Activated naive CD4-positive, alpha-beta T cell (primary cell): ENCODE measurements at places on chromosomes 13 and 19.

- no peak for DNase-seq
Observed at GRCh38 chr13:98500963-98501421, 75.9 kb downstream of the STK24 start.

DNA sequence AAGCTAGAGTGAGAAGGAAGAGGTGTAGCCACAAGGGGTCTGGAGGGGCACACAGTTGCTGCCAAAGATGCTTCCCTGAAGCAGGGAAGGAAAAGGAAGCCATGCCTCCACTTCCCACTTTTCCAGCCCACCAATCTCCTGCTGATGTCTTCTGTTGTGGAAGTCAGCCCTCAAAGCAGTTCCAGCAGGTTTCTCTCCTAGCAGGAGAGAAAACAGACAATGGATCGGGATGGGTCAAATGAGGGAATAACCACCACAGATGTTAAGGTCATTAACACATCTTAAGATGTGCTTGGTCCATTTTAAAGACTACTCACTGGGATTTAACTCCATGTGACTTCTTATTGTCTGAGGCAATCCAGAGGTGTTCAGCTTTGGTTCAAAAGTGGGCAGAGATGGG is 284.1 kb upstream of the SOX21 start:
- DNase-seq, result no peak

- DNase-seq, result no peak
Observed at GRCh38 chr19:7393939-7394730, 45.4 kb downstream of the ARHGEF18 start.

GRCh38 chr13:93227280-93227877 is 772 bp downstream of the GPC6 start:
- no peak for DNase-seq

DNA sequence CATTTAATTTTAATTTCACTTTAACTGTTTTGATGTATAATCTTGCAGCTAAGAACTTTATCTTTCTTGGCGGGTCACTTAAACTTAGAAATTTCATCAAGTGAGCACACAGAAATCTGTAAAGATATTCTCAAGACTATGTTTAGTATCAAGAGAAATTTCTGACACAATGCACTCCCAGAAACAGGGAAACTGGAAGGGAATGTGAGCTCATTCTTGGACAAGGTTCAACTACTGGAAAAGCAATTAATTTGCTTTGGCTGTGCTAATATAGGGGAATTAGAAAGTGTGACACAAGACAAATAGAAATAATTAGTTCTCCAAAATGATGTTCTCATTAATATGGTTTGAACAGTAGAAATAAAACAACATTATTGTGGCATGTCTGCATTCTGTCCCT is 402.3 kb downstream of the DACH1 start:
- no peak for DNase-seq

GRCh38 chr13:30907121-30907861 is 1.2 kb downstream of the MEDAG start:
- no peak for DNase-seq

DNA sequence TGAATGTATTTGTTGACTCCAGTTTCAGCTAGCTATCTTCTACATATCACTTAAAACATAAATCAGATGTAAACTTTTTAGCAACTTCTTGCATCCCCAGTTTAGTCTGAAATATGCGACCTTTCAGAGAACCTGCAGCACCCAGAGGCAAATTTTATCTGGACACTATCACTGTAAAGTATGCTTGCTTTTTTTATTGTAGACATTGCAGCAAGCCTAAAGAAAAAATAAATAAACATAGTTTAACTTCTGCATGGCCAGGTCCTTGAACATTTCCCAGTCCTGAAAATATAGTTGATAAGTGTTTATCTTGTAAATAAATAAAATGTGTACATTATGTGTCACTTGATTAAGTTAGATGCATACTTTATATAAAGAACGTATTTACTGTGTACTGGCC is 1829.4 kb downstream of the PCDH9 start:
- DNase-seq, result no peak

- DNase-seq, result no peak
Observed at GRCh38 chr19:58466089-58466759, 656 bp upstream of the ZNF324 start.

DNA sequence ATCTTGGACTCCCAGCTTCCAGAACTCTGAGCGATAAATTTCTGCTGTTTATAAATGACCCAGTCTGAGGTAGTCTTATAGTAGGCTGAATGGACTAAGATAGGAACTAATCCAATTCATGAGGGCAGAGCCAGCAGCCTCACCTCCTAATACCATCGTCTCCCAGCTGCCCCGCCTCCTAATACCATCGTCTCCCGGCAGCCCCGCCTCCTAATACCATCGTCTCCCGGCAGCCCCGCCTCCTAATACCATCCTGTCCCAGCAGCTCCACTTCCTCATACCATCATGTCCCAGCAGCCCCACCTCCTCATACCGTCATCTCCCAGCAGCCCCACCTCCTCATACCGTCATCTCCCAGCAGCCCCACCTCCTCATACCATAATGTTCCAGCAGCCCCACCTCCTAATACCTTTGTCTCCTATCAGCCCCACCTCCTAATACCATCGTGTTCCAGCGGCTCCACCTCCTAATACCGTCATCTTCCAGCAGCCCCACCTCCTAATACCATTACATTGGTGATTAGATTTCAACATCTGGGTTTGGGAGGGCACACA is 2.4 kb upstream of the ARGLU1 start:
- no peak for DNase-seq

DNA sequence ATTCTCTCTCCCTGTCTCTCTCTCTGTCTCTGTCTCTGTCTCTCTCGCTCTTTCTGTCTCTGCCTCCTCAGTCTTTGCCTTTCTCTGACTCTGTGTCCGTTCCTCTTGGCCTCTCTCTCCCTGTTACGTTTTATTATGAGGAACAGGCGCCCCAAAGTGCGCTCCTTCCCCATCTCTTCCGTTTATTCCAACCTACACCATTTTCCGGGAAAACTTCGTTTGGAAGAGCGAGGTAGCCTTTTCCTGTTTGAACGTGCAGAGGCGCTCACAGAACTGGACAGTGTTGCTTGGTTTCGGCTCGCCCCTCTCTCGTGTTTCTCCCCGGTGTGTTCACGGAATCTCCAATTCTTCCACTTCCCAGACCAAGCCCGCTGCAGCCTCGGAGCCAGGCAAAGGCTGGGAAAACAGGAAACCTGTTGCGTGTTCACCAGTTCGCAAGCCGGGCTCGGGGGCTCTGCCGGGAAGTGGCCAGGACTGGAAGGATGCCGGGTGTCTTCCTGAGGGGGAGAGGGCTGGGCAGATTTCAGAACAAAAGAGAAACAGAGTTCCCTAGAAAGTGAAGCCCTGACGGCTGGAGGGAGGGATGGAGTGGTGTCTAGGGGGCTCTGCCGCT is 605 bp downstream of the TMEM255B start:
- DNase-seq, result no peak

DNA sequence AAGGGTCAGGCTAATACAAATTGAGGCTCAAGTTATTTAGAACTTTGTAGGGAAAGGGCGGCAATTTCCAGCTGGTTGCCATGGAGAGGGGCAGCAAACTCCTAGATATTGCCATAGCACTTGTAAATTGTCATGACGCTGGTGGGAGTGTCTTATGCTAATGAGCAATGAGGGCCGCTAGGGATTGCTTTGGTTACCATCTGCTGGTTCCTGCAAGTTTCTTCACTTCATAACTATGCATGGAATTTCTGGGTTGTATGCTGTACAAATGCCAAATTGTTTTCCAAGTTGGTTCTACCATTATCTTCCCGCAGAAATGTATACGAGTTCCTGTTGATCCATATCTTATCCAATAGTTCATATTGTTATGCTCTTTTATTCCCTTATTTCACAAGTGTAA is 1339.4 kb downstream of the EFNB2 start:
- DNase-seq, result no peak

DNA sequence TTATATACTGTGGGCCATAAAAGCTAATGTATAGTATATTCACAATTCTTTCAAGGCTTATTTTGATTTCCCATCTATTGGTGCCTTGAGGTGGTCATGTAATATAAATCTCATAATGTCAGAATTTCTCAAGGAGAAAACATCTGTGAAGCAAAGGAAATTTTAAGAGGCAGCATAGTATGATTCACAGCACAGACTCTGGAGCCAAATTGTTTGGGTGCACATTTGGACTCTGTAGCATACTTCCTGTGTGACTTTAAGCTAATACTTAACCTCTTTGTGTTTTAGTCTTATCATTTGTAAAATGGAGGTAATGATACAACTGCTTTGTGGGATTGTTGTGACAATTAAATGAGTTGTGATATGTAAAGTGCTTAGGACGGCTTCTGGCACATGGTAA is 67.6 kb downstream of the PIBF1 start:
- no peak for DNase-seq

DNA sequence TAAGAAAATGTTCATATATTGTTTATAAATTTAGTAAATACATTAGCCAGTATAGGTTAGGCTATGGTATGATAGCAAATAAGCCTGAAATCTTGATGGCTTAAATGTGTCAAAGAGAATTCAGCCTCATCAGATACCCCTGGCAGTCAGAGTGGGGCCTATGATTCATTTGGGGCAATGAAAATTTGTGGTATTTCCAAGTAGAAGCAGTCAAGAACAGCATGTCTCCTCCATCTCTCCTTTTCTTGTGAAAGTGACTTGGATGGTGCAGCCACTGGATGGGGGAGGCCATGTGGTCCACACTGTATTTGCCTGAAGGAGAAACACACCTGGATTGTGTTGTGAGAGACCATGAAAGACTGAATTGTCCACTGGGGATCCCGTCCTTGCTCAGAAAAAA is 82.7 kb downstream of the DLEU7 start:
- no peak for DNase-seq

DNA sequence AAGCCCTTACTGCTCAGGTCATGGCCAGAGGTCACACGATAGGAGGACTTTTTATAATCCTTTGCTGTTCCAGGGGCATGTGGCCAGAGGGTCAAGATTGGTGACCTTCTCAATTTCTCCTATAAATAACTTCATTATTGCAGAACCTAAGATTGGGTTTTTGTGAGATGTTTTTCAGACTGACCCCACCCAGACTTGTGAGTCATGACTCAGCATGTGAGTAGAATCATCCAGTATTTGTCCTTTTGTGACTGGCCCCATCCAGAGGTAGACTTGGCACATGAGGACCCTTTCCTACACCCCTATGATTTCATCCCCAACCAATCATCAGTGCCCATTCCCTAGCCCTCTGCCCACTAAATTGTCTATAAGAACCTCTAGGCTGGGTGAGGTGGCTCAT is 84.5 kb upstream of the ABCC4 start:
- no peak for DNase-seq

DNA sequence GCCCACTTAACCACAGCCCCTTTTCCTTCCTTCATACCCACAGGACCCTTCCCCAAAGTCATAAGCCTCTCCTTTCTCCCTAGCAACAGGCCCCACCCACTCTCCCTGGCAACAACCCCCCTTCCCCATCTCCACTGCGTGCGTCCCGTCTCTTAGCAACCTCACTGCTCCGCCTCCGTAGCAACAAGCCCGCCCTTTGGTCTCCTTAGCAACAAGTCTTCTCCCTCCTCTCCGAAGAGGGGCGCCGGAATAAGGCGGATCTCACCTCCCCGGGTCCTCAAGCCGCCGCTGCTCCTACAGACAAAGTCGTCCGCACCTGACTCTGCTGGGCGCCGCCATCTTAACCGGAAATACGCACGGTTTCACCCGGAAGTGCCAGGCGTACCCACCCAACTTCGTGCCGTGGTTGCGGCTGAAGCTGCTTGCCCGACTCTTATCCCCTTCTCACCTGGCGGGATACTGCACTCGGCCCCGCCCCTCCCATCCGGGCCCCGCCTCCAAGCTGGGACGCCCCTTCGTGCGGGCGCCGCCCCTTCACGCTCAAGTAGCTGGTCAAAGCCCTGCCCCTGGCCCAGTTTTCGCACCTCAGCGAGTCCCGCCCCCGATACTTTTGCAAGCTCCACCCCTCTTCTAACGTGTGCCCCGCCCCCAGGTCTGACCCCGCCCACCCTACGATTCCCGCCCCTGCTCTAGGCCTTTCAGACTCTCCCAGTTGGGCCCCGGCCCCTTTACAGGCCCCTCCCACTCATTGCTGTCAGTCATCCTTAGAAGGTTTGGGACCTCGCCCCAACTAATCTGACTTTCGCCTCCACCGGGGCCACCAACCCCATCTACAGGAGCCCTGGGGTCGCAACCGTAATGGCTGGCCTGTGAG is at the start of gene HSPBP1:
Gene HSPBP1 (minus strand): TSS at position 341 of the 874 bp plus-strand sequence. CDS start 502 bp downstream, outside the sequence.
- DNase-seq, result peak; percentile 93

DNA sequence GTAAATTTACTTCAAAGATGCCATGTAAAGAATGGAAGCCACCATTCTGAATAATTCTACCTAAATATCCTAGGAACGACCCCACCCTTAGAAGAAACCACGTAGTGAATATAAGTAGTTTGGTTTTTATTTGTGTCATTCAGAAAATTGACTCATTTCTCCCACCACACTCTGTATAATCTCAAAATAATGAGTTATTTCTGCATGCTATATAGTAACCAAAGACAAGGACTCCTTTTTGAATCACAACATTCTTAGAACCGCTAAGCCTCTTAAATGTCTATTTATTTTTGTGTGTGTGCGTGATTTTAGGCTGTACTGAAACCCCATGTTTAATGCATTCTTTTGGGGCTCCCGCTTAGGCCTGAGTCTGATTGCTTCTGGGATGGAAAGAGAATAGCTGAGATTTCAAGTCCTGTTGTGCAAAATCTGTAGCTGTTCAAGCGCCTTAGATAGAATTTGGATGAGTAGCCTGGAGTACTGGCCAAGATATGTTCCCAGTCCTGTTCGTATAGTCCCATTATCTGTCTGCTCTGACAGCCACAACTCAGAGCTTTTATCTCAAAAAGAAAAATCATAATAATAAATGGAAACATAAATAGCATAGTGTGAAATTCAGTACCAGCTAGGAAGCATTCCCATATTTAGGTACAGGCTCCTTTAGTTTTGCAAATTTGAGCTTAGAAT is 532.4 kb upstream of the NBEA start:
- DNase-seq, result no peak

GRCh38 chr13:64740493-64740892 is 2489.6 kb downstream of the PCDH9 start:
- no peak for DNase-seq

GRCh38 chr13:43664700-43665191 is 122.0 kb downstream of the ENOX1 start:
- DNase-seq, result no peak

DNA sequence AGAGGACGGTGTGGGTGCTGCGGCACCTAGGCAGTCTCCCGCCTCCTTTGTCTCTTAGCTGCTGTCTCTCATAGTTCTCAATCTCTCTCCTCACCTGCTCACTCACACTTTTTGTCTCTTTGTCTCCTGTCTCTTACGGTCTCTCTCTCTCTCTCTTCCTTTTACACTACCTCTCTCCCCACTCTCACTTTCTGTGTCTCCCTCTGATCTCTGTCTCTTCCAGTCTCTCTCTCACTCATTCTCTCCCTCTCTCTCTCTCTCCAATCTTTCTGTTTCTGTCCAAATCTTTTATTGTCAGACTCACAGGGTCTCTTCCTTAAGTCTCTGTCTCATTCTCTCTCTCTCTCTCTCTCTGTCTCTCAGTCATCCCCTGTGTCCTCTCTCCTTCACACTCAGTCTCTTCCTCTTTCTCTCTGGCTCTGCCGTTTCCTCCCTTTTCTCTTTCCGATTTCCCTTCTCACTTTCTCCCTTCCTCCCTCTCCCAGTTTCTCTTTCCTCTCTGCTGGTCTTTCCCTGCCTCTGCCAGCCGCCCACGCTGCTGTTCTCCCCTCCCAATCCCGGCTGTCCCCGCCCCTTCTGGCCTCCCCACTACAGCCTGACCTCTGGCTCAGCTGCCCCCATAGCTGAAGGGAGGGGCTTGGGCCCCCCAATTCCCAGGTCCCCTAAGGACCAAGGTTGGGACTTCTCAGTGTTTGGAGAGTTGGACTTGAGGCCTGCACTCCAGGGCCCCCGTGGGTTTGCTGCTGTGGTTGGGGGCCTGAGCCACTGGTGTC is at the start of gene PLEKHA4:
Gene PLEKHA4 (minus strand): TSS at position 504 of the 773 bp plus-strand sequence. CDS start 997 bp downstream, outside the sequence.
- DNase-seq, result no peak
